ENCODE measurements at places on chromosomes 3 and 15. TPM values are rescaled to one million over a fixed set of nuclear protein-coding genes. Genes with fewer than 3 reads are reported as not detected.
A peak's percentile ranks its signal among the peaks of the same experiment; 100 is the strongest.

GRCh38 chr3:126127904-126128303 is 44.0 kb upstream of the SLC41A3 start:
- no peak for DNase-seq

Gene TMOD2
- total RNA-seq: 118 TPM

GRCh38 chr3:59607656-59608055 is 557.8 kb upstream of the CFAP20DC start:
- DNase-seq: no peak

GRCh38 chr15:40038275-40038637 is 725 bp downstream of the SRP14 start:
- no peak for DNase-seq

DNA sequence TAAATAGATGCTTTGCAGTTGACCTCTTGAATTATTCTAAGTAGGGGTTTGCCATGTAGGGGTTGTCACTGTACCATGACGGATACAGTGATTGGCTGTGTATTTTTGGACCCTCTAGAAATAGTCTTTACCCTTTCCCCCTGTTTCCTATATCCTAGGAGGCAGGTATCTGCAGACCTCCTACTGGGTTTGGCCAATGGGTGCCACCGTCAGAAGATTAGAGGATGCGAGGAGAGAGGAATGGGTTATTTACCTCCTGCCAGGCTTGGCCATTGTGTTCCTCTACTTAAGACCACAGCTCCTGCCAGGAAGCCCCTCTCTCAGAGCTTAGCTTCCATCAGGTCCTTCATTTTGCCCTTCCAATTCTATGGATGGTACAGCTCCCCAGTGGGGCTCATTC is 40.2 kb upstream of the CLRN1 start:
- DNase-seq: no peak

DNA sequence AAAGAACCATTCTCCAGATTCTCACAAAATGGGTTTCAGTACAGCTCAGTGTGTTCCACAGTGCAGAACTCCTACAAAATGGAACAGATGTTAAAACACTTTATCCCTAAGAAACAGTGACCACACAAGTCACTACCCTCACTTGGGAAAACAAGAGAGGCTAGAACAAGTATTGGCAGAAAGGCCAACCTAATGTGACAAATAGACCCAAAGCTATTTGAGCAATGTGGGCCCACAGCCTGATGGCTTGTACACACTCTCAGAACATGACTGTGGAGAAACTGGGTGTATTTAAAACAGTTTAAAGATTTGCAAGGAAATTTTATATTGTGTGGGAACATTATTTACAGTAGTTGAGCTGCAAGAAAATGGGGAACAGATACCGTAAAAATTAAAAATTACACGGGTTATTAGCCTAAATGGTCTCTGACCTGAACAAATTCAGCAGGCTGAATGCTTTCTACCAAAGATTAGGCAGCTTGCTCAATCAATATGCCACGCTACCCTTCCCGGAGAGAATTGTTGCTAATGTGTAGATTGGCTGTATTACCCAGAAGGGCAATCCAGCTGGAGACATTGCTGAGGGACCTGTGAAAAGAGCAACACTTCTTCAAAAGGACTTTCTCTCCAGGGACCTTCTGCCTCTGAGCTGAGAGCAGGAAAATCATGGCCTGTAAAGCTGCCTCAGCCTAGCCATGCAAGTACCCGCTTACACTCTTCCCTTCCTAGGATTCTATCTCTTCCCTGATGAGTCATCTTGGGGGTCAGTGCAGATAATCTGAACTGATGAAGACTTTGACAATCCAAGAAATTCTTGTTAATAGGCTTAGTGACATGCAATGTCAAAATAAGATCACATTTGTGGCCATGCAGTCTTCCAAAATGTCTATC is 97.1 kb downstream of the STRIT1 start:
- no peak for DNase-seq

DNA sequence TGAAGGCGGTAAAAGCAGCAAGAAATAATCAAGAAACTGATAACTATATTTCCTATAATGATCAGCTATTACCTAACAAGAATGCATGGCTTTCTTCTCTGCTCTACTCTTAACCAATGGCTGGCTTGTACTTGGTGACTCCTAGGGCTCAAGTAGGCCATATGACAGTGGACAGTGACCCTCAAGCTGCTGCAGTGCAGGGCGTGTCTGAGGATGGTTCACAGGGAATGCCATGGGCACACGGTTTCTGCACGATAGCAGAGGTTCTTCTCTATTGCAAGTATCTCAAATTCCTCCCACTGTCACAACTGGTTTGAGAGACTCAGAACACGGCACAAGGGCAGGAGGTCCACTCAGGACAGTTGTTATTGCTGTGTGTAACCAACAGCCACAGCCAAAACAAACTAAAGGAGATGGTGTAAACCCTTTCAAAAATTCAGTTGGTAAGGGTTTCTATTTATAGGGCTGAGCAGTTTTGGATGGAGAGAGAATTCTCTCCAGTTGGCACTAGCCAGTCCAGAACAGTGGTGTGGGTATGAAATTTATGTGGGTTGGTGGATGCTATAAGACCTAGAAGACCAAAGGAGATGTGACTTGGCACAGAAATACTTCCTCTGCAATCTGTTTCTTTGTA is 103.2 kb upstream of the ST8SIA2 start:
- no peak for DNase-seq

Gene SCG5
- 15.6 TPM for total RNA-seq

- DNase-seq: no peak
Measured at GRCh38 chr3:33718595-33718907, 497 bp upstream of the CLASP2 start.

Gene INSYN1
- 4.8 TPM for total RNA-seq

GRCh38 chr15:29819979-29820378 is 2.3 kb downstream of the TJP1 start:
- DNase-seq: no peak

DNA sequence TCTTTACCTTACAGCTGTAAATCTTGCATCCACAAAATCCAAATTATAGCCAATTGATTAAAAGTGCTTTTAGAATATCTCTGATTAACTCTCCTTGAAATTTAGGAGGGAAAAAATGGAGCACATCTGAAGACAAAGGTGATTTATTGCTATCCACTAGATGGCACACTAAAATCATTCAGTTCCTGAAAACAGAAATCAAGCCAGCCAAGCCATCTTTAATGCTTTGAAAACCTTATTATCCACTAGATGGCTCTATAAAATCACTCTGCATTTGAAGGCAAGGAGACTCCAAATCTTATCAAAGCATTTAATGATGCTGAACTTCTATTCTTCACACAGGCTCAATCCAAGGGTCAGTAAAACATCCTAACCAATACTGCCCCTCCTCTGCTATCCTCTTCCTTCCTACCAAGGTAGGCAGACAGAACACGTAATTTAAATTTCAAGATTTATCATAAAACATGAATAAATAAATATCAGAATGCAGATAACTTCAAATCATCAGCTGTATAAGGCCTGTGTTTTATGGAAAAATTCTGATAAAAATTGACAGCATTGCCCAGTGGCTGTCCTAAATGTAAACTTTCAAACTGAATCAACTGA is 48.4 kb downstream of the GOLIM4 start:
- peak; percentile 12 for DNase-seq

DNA sequence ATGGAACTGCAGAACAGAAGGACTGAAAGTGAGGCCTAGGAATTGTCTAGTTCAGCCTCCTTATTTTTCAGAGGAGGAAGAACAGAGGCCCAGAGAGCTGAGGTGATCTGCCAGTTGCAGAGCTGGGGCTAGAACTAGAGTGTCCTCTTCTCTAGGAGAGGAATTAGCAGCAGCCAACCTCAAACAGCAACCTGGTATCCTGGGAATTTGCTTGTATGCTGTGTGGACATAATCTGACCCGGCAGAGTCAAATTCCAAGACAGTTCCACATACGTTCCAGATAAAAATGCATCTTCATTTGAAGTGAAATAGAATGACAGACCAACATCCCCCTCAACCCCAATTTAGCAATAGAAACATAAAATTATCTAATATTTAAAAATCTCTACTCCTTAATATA is 13.5 kb upstream of the TSC22D2 start:
- DNase-seq: no peak

DNA sequence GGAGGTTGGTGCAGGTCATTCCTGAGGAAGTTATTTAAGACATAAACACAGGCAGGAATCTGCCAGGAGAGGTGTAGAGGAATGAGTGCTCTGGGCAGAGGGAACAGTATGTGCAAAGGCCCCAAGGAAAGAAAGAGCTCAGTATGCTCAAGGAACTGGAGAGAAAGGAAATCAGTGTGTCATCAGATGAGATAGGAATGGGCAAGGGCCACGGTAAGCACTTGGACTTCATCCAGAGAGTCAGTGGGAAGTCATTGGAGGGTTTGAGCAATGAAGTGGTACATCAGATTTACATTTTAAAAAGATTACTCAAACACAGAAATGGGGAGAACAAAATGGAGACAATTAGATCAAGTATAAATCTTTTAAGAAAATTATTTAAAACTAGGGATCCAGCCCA is 272.2 kb downstream of the ADAMTSL3 start:
- no peak for DNase-seq

DNA sequence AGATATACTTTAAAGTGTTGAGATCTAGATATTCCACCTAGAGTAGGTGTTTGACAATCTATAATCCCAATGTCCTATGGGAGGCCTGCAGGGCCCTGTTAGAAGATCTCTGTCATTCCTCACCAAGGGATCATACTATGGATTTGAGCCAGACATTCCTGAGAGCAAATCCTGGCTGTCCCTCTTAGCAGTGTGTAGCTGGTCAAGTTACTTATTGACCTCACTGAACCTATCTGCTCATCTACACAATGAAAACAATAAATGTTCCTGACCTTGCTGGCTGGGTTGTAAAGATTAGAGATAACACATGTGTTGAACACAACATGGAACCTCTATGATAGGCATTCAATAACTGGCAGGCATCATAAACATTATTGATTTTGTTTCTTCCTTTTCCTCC is 265.6 kb upstream of the ATP11B start:
- no peak for DNase-seq

DNA sequence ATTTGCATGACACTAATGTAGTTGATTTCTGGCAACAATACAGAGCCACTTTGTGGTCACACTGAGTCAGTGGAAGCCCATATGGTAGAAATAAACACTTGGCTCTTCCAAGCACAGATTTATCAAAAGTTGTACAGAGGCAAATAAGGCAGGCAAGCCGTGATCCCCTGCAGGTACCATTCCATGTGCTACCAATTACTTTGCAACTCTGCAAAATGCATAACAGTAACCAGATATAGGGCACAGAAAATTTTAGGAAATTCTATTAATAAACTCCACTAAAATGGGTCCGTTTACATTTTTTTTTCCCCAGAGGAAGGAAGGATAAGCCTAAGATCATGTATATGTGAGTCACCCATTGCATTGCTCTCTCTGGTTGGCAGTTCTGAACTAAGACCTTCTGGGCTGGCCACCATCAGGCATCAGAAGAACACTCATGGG is 103.1 kb upstream of the PTX3 start:
- DNase-seq: no peak

DNA sequence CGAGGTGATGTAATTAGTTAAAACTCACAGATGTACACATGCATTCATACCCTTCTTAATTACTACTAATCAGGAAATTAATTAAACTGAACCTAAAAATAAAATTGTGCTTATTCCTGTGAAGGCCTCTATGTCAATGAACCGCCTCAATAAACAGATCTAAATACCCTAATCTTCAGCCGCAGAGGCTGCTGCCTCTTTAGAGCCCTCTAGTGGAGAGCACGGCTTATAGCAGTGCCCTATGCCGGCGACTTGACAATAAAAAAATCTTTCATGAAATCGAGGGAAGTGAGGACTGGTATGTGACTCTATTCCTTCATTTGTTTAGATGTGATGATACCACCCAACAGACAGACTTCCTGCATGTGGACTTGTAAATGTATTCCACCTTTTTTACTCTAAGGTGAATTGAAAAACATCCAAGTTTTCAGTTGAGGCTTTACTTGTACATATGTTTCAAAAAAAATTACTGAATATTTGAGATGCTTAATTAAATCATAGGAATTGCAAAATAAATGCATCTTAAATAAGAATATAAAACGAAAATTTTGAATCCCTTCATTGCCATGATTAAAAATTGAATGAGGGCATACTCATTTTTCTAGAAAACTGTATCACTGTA is 8.3 kb upstream of the EPHA3 start:
- DNase-seq: peak; percentile 48

GRCh38 chr3:141478139-141478538 is 8.7 kb upstream of the RASA2 start:
- no peak for DNase-seq

- DNase-seq: no peak
Measured at GRCh38 chr3:8937064-8938020, 25.9 kb downstream of the RAD18 start.

Gene HCLS1
- 45.8 TPM for total RNA-seq

Gene PDZRN3
- 1.3 TPM for total RNA-seq

DNA sequence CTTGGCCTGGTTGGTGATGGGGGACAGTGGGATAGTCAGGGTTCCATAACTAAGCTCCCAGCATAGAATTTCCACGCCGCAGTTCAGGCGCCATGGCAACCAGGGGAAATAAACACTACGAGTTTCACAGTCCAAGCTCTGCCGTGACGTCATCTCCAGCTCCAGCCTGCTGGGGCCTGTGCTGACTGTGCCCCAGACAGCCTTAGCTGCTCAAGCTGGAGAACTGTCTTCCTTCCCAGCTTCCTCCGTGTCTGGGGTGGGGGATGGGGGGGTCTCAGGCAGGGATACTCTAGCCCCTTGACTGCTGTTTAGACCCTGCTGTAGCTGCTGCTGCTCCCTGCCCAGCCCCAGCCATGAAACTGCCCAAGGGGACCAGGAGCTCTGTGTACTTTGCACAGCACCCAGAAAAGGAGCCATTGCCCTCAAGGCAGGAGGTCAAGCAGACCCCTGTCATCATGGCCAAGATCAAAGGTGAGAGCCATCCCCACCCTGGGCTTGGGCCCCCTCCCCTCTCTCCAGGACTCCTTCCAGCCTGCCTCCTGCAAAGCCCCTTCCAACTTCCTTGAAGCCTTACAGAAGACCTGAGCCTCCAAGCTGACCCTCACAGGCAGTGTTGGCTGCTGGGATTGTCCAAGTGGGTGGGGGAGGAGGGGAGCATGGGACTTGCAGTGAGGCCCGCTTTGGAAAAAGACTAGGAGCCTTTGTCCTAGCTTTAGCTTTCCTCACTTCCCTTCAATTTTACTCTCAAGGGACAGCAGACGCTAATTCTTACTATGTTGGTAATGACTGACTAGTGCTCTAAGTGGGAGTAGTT is 11.4 kb upstream of the CSPG4 start:
- DNase-seq: peak; percentile 57

GRCh38 chr3:4736284-4736861 is 242.9 kb upstream of the BHLHE40 start:
- DNase-seq: no peak

DNA sequence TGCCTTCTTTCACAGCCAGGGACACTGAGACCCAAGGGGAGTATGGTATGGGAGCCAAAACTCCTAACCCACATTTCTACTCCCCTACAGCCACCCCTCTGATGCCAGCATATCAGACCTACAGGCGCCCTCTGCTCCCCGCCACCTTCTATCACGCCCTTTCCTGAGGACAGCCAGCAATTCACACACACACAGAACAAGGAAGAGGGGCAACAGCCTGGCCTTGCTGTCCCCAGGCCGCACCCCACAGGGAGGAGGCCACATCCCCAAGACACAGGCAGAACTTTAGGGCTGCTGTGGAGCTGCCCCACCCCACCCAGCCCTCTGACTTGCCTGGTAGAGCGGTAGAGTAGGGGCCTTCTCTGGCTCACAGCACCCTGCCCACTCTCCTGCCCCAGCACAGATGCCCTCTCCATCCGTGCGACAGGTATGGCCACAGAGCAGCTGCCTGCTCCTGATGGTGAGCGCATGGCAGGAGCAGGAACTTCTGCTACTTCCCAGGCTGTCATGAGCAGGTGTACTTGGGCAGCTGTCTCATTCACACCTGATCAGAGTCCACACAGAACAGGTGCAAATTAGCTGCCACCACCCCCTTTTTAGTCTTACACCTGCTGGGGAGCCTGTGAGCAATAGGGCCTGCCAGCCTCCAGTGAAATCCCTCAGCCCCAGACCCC is 33.4 kb downstream of the CCDC33 start:
- DNase-seq: no peak
